Nephron progenitor cell (in vitro differentiated cells): ENCODE measurements at places on chromosomes 11 and 22.
A peak's percentile ranks its signal among the peaks of the same experiment; 100 is the strongest.

- no peaks in the 10 kb centered on the region for H3K36me3 ChIP-seq
- H3K27ac ChIP-seq: no peak overlapping the region
- H3K27me3 ChIP-seq: no peaks in the 10 kb centered on the region
- peaks cover 16% of the 10 kb centered on the region for H3K4me1 ChIP-seq
- no peak for DNase-seq
Observed at GRCh38 chr11:24556693-24557092, 59.8 kb downstream of the LUZP2 start.

DNA sequence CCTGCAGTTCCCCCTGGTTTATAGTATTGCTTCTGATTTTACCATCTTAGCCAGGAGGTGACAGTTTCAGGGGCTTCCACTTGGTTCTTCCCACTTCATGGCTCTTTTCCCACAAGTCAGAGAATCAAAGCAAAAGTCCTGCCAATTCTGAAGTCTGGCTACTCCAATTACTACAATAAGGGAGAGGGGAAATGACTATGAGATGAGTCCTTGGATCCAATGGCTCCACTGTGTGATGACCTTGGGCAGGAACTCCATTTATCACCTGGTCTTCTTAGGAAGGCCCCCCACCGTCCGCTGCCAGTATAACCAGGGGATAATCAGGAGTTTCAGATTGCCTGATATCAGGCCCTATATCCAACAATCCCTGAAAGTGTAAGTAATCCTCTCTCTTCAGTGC, 31.6 kb upstream of the CCND1 start:
- no peak overlapping the region for H3K4me3 ChIP-seq
- H3K4me1 ChIP-seq: peaks cover 7% of the 10 kb centered on the region
- no peak for DNase-seq
- H3K27me3 ChIP-seq: peaks cover 19% of the 10 kb centered on the region

- H3K4me3 ChIP-seq: no peak overlapping the region
- H3K27ac ChIP-seq: no peak overlapping the region
- DNase-seq: no peak
Observed at GRCh38 chr11:7982582-7983119, 4.5 kb upstream of the EIF3F start.

DNA sequence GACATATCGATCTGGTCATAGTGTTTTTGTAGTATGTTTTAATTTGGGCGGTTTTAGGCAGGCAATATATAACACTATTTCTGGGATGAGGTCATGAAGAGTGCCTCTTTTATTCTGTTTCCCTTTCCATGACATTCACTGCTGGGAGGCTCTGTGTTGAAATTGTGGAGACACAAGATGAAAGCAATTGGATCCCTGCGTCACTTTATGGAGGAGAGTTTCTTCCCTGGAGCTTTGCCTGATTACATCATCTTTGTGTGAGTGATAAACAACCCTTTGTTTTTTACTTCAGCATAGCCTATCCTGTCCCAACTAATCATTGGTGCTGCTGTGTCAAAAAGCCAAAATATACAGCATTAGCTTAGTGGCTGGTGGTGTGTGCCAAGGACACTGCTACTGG, 48.6 kb downstream of the PARVG start:
- H3K4me1 ChIP-seq: no peaks in the 10 kb centered on the region
- H3K27me3 ChIP-seq: peaks cover 26% of the 10 kb centered on the region
- DNase-seq: no peak
- H3K36me3 ChIP-seq: no peaks in the 10 kb centered on the region
- no peak overlapping the region for H3K4me3 ChIP-seq

DNA sequence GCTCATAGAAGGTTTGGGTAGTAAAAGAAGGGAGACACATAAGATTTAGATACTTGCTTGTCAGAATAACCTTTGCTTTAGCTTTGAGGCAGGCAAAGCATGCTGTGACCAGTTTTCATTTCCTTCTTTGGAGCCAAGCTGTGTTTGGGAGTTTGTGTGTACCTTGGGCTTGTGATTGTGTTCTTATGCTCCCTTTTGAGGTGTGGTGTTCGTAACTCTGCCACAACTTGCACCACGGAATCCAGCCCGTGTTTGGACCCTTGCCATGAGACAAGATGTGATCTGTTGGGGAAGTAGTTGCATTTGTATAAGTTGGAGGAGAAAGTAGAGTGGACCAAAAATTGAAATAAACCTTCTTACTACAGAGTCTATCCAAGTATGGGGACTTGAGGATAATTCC, 34.0 kb downstream of the BMAL1 start:
- H3K36me3 ChIP-seq: no peaks in the 10 kb centered on the region
- H3K27ac ChIP-seq: no peak overlapping the region
- no peak for DNase-seq
- H3K4me1 ChIP-seq: peaks cover 31% of the 10 kb centered on the region

DNA sequence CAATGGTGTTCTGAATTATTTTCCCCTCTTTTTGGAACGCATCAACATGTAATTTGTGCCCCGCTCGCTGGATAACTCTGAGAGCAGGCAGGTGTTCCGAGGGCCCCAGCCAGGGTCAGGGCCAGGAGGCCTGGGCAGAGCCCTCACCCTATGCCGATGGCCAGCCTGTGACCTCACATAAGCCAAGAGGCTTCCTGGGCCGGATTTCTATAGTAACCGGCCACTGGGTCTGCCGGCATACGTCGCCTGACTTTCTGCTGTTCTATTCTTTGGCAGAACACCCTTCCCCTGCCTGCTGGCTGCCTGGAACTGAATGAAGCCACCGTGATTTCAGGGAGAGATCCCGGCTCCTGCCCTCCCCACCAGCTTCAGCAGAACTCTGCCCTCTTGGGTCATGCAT, 375.2 kb downstream of the SHANK2 start:
- H3K4me1 ChIP-seq: peaks cover 39% of the 10 kb centered on the region
- no peak for DNase-seq
- H3K27ac ChIP-seq: no peak overlapping the region
- peaks cover 18% of the 10 kb centered on the region for H3K27me3 ChIP-seq
- no peaks in the 10 kb centered on the region for H3K36me3 ChIP-seq
- no peak overlapping the region for H3K4me3 ChIP-seq

DNA sequence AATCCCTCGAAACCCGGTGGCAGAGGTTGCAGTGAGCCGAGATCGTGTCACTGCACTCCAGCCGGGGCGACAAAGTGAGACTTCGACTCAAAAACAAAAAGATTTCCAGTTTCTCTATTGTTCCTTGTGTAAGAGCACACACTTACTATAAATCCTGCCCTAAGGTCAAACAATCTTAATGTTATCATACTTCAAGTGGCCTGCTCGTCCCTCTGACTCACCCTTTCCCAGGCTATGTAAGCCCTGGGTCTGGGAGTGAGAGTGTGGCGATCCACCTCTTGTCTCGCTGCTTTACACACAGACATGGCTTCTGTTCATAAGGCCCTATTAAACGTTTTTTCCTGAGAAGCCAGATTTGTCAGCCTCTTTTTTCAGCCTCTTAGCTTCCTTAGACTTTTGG, 24.4 kb upstream of the A4GALT start:
- H3K27me3 ChIP-seq: peaks cover 3% of the 10 kb centered on the region
- no peak for DNase-seq
- no peaks in the 10 kb centered on the region for H3K36me3 ChIP-seq
- no peak overlapping the region for H3K4me3 ChIP-seq
- H3K4me1 ChIP-seq: peaks cover 14% of the 10 kb centered on the region

- no peak overlapping the region for H3K4me3 ChIP-seq
- peaks cover 76% of the 10 kb centered on the region for H3K36me3 ChIP-seq
- peaks cover 10% of the 10 kb centered on the region for H3K4me1 ChIP-seq
- peak overlapping the region; percentile 51 for H3K27ac ChIP-seq
Observed at GRCh38 chr11:14259186-14259784, 99.7 kb downstream of the RRAS2 start.

DNA sequence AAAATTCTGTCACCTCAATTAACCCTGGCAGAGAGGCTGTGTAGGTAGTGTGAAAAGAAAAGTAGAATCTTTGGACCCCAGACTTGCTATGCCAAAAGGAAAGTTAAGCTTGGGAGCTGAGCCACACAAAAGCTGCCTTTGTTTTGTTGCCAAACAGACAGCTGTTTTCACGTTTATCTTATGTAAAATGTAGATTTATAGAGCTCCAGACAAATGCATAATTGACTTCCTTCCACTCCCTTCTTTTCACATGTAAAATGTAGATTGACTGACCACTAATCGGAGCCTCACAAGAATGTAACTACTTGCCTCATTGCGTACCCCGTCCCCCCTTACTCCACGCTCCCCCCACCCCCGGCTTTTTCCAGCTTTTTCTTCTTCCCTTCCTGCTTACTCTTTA, 2302.2 kb upstream of the RAG2 start:
- H3K4me1 ChIP-seq: peaks cover 9% of the 10 kb centered on the region
- no peak overlapping the region for H3K4me3 ChIP-seq
- DNase-seq: no peak
- H3K36me3 ChIP-seq: no peaks in the 10 kb centered on the region

DNA sequence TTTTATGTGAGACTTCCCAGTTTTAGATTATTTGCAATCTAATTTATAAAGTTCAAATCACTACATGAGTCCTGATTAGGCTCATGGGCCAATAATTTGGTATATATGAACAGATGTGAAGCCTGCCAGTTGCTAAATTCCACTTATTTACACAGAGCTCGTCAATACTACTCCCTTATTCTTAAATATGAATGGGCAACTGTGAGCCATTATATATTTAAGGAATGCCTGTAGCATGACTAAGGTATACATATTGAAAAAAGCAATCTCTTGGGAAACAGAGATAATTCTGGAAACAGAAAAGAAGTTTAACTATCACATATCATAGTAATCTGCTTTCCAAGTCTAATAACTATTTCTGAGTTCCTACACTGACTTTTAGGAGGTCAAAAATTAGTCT, 27.0 kb downstream of the RBMXL2 start:
- no peaks in the 10 kb centered on the region for H3K4me1 ChIP-seq
- no peak overlapping the region for H3K4me3 ChIP-seq
- H3K27me3 ChIP-seq: peaks cover 6% of the 10 kb centered on the region

- no peak overlapping the region for H3K4me3 ChIP-seq
- no peaks in the 10 kb centered on the region for H3K36me3 ChIP-seq
- H3K27ac ChIP-seq: no peak overlapping the region
- peaks cover 6% of the 10 kb centered on the region for H3K4me1 ChIP-seq
Observed at GRCh38 chr11:113789675-113790320, 10.2 kb downstream of the CLDN25 start.

DNA sequence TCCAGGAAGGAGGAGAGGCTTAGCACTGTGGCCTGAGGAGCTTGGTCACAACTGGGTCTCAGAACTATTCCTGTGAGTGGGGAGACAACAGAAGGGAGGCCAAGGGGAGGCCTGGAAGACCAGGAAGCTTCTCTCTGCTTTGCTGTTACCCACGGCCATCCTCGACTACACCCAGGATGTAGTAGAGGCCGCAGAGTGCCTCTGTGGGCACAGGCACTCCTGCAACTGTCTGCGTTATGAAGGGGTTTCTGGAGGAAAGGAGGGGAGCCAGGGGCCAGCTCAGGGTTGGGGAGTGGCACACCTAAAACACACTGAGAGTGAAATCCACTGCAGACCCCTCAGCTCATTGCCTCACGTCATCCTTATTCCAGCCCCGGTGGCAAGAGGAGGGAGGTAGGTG, 3.8 kb upstream of the MFRP start:
- H3K27ac ChIP-seq: no peak overlapping the region
- no peaks in the 10 kb centered on the region for H3K36me3 ChIP-seq
- no peak overlapping the region for H3K4me3 ChIP-seq
- peaks cover 13% of the 10 kb centered on the region for H3K4me1 ChIP-seq

DNA sequence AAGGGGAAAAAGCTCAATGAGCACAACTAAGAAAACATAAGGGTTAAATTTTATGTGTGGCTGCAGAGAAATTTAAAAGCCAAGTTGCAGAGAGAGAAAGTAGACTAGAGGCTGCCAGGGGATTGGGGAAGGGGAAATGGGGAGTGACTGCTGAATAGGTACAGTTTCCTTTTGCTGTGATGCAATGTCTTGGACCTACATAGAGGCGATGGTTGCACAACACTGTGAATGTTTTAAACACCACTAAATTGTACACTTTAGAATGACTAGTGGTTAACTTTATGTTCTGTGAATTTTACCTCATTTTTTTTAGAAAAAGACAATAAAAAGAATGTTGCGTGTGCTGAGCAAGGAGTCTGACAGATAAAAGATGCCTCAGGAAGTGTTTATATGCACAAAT, 36.5 kb downstream of the TENM4 start:
- DNase-seq: no peak
- peaks cover 17% of the 10 kb centered on the region for H3K36me3 ChIP-seq
- peaks cover 22% of the 10 kb centered on the region for H3K4me1 ChIP-seq
- peak overlapping the region; percentile 19 for H3K27ac ChIP-seq
- H3K4me3 ChIP-seq: no peak overlapping the region
- H3K27me3 ChIP-seq: no peaks in the 10 kb centered on the region

DNA sequence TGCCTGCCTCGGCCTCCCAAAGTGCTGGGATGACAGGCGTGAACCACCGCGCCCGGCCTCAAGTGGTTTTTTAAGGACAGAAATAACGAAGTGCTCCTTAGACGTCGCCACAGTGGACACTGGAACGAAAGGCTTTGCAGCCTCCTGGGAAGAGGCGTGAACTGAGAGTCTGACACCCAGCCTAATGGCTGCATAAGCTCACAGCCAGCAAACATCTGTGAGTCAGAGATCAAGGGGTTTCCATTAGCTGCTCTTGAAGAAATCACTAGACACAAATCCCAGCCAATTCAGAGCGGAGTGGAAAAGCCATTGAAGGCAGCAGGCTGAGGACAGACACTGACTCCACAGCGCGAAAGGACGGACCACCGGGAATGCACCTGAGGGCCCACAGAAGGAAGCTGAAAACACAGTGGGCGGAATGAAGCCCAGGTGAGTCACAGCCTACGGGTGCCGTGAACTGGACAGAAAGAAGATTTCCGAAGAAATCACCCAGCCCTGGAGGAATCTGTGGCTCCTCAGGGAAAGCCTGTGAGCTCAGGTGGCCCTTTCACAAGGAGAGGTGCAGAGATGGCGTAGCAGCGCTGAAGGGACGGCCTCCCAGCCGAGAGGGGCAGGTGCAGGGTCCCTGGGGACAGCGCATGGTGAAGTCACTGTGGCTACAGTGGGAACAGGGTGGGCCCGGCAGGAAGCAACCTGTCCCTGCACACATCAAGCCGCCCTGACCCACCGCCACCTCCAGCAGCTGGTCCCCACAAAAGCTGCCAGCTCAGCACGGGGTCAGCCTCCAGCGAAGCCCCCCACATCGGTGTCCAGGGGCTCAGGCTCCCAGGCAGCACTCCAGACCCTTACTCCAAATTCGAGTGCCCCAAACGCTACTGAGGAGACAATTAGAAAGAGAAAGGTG, 11.6 kb downstream of the LMNTD2 start:
- no peaks in the 10 kb centered on the region for H3K36me3 ChIP-seq
- no peak overlapping the region for H3K27ac ChIP-seq
- DNase-seq: peak; percentile 3
- peaks cover 7% of the 10 kb centered on the region for H3K4me1 ChIP-seq
- H3K27me3 ChIP-seq: peaks cover 6% of the 10 kb centered on the region

- H3K27ac ChIP-seq: no peak overlapping the region
- H3K36me3 ChIP-seq: peaks cover 13% of the 10 kb centered on the region
- no peak for DNase-seq
- no peaks in the 10 kb centered on the region for H3K27me3 ChIP-seq
- H3K4me1 ChIP-seq: peaks cover 18% of the 10 kb centered on the region
Observed at GRCh38 chr11:19181531-19182261, 20.1 kb downstream of the CSRP3 start.

- DNase-seq: no peak
- H3K27ac ChIP-seq: no peak overlapping the region
- peaks cover 34% of the 10 kb centered on the region for H3K4me1 ChIP-seq
- no peaks in the 10 kb centered on the region for H3K36me3 ChIP-seq
- peaks cover 10% of the 10 kb centered on the region for H3K27me3 ChIP-seq
Observed at GRCh38 chr11:11731311-11732083, 109.7 kb upstream of the GALNT18 start.
